Activated T-cell treated with anti-CD3 and anti-CD28 coated beads, Interleukin-2, amount 50 U/mL, for 48 hours (primary cell): ENCODE measurements at places on chromosomes 16 and 17.
A peak's percentile ranks its signal among the peaks of the same experiment; 100 is the strongest.

DNA sequence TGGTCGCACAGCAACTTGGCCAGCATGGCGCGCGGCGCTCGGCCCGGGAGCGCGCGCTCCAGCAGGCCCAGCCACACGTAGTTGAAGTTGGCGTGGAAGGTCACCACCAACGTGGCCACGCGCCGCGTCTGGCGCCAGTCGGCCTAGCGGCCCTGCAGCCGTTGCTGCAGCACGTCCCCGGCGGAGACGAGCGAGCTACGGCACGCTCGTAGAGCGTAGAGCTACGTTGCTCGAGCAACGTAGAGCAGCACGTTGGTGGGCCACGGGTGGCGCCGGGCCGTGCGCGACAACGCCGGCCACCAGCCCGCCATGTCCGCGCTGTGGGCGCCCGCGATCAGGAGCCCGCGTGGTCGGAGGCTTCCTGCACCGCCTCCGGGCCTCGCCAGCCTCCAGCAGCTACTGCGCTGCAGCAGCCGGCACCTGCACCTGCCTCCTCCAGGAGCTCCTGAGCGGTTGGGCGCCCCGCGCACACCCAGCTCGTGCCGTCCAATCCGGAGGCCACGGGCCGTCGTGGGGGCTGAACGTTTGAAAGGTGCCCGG, 13.4 kb upstream of the SULT1A1 start:
- peak; percentile 84 for DNase-seq

DNA sequence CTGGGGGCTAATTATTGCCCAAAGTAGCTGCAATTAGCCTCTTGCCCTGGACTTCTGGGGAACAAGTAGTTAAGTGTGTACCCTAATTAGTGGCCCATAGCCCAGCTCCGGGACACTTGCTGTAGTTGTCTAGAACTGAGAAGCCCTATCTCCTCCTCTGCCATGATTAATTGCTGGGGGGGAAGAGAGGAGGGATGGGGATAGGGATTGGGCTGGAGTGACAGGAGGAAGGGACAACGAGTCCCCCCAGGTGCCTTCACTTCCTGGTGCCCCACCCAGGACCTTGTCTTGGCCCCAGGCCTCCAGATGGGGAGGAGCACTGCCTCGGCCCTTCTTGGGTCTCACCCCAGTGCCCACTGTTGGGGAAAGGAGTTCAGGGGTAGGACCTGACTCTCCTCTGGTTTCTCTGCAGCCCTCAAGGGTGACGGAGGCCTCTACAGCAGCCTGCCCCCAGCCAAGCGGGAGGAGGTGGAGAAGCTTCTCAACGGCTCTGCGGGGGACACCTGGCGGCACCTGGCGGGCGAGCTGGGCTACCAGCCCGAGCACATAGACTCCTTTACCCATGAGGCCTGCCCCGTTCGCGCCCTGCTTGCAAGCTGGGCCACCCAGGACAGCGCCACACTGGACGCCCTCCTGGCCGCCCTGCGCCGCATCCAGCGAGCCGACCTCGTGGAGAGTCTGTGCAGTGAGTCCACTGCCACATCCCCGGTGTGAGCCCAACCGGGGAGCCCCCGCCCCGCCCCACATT, 17.4 kb downstream of the NGFR start:
- no peak for DNase-seq

DNA sequence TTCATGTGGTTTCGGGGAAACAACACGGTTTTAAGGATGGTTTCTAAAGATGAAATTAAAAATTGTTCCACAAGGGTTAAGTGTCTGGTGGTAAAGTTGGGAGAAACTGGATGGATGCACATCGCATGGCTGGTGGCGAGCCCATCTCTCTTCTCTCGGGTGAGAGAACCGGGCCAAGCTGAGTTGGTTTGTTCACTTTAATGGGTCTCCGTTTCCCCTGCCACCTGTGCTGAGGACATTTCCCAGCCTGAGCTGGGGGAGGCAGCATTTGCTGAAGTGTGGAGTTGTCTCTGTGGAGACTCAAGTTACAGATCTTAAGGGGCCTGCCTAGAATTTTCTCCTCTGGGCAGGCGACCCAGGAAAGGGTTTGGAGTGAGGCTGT, 7.9 kb downstream of the FUS start:
- no peak for DNase-seq

- no peak for DNase-seq
Measured at GRCh38 chr17:61942085-61942484, 14.3 kb upstream of the INTS2 start.

DNA sequence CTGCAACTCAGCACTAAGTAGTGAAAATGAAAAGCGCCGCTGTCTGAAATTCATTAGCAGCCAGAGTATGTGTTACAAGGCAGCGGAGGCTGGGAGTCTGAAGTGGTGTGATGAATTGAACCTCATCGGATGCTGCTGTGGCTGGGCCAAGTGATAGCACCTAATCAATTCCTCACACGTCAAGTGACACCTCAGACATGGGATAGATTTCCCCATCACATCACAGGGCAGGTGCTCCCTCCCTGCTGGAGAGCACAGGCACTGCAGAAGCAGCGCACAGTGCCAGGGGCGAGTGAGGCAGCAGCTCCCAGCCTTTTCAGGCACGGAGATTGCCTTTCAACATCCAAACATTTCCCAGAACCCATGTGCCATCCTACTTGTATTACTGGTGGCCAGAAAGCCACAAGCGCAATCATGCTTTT, 32.2 kb downstream of the DRC3 start:
- DNase-seq: no peak

DNA sequence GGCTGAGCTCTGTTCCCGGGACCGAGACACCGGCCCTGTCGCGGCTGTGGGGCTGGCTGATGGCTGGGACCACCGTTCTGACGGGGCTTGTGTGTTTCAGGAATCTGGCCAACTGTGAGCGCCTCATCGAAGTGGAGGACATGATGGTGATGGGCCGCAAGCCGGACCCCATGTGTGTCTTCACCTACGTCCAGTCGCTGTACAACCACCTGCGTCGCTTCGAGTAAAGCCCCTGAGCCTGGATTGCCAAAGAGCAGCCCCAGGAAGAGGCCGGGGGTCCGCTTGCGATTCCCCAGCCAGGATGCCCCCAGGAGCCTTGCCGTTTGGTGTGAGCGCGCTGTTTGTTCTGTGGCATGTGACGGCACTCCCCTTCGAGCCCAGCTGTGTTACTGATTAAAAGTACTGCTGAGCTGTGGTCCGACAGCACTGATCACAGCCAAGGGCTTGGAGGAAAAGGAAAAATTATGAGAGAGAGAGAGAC, 23.0 kb downstream of the SMTNL2 start:
- DNase-seq: no peak

GRCh38 chr16:17440131-17440530, 30.6 kb downstream of the XYLT1 start:
- no peak for DNase-seq

GRCh38 chr17:62478424-62478879, at the start of gene TLK2:
TLK2 (plus strand) TSS chr17:62478825; CDS start chr17:62481126, 2,301 bp downstream.
- peak; percentile 85 for DNase-seq

DNA sequence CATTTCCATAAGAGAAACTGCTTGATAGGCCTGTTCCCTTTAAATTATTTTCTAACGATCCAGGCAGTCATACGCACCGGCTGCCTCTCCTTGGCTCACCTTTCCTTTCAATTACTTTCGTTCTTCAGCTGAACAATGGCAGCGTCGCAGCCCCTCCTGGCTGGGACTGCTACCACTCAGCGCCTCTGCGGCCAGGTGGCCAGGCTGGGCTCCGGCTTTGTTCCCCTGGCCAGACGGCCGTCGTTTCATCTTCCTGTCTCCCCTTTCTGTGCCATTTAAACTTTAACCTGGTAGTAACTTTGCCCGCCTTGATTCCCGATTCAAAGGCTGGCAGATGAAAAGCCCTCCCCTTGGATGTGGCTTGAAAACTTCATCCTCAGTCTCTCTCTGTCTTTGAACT, 79.0 kb downstream of the C16orf78 start:
- no peak for DNase-seq

GRCh38 chr16:29117631-29118030, 132.8 kb downstream of the LAT start:
- DNase-seq: peak; percentile 5
